ENCODE measurements at places on chromosomes 7 and 10. TPM values are rescaled to one million over a fixed set of nuclear protein-coding genes. Genes with fewer than 3 reads are reported as not detected.

DNA sequence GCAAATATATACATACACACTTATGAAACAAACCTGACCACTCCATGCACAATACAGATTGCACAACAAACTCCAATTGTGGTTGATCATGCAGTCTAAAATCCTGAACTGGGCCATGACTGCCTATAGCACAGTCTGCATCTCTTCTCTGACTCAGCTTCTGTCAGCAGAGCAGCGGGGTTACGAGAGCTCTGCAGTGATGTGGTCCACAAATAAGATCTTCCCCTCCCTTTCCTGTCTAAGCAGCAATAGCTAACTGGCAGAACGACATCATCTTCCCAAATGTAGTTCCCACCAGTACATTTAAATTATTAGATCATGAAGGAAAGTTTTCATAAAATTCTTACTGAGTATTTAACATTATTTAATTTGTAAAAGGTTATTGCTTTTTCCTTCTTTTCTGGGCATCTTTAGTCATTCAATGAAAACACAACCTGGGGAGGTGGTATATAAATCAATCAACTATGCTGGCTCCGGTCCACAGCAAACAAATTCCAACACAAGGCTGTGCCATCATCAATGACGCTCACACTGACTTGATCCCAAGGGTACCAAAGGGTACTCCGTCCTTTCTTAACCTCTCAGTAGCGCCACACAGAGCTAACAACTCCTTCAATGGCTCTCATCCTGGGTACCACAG lies 17.1 kb downstream of the ARHGAP21 start:
- DNase-seq = no peak

DNA sequence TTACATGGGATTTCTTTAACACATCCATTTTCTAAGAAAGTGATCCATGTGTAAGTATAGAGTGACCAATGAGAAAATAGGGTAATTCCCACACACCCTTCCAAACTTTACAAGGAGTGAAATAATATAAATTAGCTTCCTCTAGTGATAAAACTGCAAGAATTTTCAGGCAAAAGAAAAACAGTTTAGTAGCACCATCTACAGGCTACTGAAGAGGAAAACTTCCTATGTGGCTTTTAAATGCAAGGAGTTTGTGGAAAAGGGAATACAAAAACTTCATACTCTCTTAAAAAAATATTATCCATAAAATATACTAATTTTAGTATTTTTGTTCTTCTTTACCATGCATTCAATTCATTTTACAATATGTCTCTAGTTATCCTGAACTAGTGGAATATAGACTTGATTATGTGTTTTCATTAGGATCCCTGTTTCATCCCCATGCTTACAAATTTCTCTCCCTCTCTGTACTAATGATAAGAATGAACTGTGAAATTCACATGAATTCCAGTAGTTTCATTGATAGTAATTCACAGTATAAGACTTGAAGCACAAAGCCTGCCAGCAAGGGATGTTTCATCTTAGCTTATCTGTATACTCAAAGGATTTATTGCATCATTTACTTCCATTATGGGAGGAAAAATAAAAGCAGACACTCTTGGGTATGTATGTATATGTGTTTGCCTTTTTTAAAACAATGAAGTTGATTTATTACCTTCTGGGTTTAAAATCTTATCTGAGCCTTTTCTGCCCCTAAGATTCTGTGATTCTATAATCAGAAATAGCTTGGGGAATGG lies 442.9 kb downstream of the AUTS2 start:
- DNase-seq = no peak

DNA sequence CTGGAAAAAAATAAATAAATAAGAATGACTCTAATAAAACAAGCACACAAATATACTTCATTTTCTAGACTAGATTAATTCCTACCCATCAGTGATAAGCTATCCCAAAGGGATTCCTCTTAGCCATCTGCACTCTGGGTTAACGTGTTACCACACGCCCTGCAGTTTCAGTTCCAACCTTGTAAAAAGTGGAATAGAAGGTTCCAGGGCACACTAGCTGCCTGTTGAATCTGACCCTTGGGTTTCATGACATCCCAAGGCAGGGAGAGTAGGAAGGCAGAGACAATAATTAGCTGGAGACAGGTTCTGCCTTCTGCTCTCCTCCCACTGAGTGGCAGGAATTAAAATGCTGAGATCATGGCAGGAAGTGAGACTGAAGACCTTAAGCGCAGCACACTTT lies 33.5 kb downstream of the SLC37A3 start:
- no peak for DNase-seq

- no peak for DNase-seq
Observed at GRCh38 chr7:79464051-79464450, 10.6 kb upstream of the MAGI2 start.

GRCh38 chr7:27250557-27251070 lies 8.0 kb downstream of the EVX1 start:
- no peak for DNase-seq

- DNase-seq = no peak
Observed at GRCh38 chr7:75596727-75597614, 104.9 kb downstream of the SPDYE5 start.

The FXYD4 gene
- not detected for total RNA-seq

The CHPF2 gene
- total RNA-seq = 26.3 TPM

The CDHR3 gene
- 19.1 TPM for total RNA-seq

The PDK4 gene
- 0.31 TPM for total RNA-seq
